Fibroblast of skin of back (primary cell): ENCODE measurements at places on chromosomes 2 and 18.

DNA sequence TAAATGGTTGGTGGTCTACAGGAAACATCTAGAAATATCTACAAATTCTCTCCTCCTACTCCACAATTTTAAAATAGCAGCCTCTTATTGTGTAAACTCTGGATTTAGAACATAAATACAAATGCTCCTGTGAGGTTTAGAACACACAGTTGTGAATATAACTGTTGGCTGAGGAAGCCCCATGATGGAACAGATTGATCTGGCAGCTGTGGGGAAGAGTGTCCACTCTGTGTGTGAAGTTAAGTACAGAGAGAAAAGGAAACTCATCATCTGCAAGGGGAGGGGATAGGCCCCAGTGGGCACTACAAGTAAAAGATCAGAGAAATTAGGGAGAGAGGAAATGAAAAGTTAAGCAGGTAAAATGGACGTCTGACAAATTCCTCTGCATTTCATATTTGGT, 422.7 kb upstream of the FSHR start:
- no peak for DNase-seq

DNA sequence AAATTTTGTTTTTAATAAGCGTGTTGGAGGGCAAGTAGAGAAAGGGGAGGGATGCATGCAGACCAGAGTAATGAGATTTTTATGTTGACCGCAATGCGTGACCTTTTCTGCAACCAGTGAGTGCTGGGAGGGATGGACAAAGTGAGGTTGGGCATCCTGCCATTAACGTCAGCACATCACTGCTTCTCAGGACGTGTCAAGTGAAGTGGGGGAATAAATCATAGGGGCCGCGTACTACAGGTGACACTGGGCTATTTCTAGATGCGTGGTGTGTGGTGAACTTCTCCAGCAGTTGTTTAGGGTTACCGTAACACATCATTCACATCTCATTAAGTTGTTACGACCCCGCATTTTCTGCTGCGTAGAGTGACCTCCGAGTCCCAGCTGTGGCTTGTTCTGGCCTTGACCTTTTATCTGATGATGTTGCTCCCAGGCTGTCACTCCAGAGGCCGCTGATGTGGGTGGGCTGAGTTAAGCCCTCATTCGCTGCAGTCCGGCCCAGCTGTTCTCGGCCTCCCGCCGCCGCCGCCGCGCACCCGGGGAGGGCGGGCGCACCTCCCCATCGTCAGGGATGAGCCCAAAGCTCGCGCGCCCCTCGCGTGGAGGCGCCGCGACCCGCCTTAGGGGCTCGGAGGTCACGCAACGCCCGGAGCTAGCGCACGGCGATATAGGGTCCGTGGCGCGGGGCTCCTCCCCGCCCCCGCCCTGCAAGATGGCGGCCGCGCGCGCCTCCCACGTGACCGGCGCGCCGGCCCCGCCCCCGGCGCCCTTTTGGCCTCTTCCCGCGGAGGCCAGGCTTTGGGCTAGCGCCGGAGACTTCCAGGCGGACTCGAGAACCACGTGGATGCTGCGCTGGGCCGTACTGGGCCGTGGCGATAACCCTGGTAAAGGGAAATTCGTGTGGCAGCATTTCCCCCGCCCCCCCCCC, 3.5 kb downstream of the ZCCHC2 start:
- peak; percentile 73 for DNase-seq

DNA sequence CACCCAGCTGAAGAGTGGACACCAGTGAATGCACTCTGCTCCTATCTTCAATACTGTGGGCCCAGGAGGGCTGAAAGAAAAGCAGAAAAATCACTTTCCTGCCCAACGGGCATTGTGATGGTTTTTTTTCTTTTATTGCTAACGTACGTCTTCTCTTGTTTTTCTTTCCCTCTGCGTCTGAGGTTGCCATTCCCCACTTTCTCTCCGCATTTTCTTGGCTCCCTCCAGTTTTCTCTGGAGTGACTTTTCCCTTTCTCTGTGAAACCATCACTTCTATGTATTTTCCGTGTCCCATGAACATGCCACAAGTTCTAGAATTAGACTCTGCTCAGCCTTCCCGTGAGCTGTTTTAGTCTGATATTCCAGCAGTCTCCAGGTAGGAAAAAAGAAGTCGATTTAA, 169.2 kb downstream of the BCL2 start:
- no peak for DNase-seq

GRCh38 chr2:216724190-216724589, 28.8 kb upstream of the IGFBP5 start:
- DNase-seq: no peak

DNA sequence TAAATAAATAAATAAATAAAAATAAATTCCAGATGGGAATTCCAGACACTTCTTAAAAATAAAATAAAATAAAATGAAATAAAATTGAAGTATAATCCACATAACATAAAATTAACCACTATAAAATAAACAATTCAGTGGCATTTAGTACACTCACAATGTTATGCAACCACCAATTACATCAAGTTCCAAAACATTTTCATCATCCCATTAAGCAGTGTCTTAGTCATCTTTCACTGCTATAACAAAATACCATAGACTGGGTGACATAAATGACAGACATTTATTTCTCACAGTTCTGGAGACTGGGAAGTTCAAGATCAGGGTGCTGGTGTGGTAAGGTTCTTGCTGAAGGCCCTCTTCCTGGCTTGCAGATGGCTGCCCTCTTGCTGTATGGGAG, 22.6 kb upstream of the PROKR1 start:
- DNase-seq: no peak

DNA sequence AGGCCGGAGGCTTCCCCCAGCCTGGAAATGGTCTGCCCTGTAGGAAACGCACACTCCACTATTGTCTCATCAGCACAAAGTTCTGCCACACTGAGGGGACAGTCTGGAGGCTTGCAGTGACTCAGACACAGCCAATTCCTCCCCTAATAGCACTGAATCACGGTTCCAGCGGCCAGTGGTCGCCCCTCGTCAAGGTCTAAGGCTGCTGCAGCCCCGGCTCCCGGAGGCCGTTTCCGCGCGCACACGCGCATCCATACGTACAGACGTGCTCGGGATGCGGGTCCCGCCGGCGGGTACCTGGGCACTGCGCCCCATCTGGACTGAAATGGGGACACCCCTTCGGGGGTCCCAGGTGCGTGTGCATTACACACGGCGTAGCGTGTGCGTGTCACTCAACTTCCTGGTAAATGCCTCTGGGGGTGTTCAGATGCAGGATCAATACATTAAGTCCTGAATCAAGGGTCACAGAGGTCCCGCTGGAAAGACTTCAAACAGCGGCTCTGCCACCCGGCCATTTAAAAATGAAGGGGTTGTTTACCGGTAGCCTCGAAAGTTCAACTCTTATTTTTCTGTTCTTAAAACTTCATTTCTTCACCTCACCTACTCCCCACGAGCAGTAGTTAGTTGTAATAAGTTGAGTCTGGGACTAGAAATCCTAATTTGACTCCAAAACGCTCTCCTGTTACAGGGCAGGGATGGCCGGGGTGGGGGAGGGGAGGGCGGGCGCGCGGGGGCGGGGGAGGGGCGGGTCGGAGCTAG, 572 bp upstream of the ZNF516 start:
- peak; percentile 71 for DNase-seq

DNA sequence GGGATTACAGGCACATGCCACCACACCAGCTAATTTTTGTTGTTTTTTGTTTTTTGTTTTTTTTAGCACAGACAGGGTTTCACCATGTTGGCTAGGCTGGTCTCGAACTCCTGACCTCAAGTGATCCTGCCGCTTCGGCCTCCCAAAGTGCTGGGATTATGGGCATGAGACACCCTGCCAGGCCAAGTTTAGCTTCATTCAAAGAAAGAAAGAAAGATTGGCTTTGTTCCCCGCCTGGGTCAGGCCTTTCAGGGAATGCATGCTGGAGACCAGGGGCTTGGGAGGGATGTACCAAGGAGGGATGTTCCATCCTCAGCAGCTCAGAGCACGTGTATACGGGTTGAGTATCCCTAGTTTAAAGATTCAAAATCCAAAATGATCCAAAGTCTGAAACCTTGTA, 283.0 kb downstream of the ALPK2 start:
- DNase-seq: no peak
